GM03348 (cell line): ENCODE measurements at places on chromosomes 3 and 15.

DNA sequence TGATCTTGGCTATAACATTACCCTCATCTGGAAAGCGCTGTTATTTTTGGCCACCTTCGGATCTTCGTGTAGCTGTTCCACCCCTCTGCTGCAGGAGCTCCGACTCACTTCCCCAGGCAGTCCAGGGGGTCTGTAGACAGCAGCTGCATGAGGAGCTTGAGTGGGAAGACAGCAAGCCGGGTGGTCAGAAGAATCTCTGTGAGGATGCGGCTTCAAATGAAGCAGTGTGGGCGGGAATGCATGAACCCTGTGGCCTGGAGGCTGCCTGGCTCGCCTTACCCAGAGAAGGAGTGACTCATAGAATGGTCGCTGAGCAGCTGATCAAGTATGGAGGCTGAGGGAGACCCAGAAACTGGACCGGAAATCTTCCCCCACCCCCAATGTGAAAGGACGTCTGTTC is 45.2 kb upstream of the NR2F2 start:
- peak; percentile 78 for DNase-seq

DNA sequence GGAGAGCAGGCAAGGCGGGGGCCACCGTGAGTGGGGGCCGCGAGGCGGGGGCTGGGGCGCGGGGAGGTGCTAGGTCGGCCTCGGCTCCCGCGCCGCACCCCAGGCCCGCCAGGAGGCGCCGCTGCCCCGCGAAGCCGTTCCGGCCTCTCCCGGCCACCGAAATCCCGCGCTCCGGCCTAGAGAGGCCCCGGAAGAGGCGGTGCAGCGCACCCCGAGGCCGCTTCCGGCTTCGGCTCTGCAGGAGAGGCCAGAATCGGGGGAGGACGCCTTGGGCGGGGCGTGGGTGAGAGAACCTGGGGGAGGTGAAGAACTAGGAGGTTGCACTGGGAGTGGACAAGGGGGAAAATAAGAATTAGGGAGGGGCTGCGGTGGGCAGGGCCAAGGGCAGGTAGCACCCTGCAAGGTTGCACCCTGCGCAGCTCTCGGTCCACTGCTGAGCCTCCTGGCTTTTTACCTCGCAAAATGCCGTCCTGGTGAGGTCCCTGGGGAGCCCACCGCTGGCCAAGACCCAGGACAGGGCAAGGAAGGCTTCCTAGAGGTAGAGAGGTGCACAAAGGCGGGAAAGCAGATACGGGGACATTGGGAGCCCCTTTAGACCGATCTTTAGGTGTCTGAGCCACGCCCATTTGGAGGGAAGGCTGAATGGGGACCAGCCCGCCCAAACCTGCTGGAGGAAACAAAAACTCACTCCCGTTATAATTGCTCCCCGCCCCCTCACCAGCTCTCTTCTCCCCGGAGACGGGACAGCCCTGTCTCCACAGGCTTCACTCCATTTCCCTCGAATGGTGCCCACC is 8.4 kb upstream of the GNAI2 start:
- peak; percentile 96 for DNase-seq

DNA sequence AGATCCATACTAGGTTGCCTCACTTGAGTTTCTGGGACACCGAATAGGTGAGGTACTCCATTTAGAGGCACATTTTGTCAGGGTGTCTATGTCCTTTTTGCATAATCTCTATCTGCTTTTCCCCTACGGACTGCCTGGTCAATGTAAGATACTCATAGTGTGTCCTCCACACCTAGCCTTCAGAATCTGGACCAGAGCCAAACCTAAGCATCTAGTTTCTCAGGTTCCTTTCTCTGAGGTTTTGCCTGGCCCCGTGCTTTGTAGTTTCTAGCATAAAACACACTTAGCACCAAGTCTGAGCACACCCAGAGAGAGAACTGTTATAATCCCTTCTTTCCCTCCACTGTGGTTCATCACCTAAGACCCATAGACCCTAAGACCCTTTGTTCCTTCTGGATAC is 105.9 kb upstream of the MLF1 start:
- no peak for DNase-seq

GRCh38 chr3:55285156-55285555 is 201.9 kb downstream of the WNT5A start:
- DNase-seq, result peak; percentile 53

- DNase-seq, result peak; percentile 63
Observed at GRCh38 chr3:30934208-30934550, 39.7 kb upstream of the GADL1 start.

DNA sequence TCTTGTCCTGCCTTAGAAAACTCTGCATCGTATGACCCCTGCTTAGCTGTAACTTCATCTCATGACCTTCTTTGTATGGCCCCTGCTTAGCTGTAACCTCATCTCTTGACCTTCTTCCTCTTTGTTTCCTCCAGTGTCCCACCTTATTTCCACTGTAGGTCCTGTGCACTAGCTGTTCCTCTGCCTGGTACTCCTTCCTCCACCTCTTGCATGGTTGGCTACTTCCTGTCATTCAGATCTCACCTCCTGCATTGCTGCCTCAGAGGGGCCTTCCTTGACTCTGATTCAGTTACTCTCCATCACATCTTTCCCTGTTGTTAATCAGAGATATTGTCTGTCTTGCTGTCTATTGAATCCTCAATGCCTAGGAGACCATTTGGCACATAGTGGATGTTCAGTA is 63.2 kb downstream of the PDE8A start:
- DNase-seq, result no peak

DNA sequence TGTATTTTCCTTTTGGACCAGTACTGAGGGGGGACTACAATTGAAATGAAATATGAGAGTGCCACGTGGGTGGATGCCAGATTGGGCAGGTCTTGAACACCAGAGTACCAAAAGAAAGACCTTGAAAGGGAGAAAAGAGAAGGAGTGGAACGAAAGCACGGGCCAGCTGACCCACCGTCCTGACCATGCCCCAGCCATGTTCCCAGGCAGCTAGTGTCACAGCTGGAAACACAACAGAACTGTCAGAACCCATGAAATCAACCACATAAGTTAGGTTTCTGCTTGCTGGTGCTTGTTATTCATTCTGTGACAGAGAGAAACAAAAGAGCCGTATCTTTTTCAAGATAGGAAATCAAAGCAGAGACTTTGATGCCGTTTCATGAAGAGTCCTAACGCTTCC is 268.8 kb downstream of the MEX3B start:
- DNase-seq, result no peak

DNA sequence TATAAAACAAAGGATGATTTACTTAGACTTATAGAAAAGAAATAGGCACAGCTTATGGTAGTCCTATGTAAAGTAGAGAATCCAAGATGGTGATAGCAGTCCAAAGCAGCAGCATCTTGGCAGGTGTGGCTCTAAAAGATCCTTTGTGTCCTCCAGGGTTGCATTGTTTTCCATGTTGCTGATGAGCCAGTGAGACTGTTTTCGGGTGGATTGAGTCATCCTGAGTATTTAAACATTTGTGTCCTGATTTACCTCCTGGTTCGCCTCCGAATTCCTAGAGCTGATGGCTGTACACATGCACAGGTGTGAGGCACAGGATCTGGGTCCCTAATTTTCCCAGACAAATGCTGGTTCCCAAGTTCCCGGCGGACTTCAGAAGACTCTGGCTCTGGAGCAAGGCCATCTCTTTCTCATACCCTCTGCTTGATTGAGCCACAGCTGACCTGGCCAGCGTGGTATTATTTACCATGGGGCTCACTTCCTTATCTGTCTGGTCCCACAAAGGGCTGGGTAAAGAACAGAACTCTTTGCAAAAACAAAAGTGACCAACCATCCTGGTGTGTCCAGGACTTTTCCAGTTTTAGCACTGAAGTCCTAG is 51.0 kb downstream of the ARNT2 start:
- no peak for DNase-seq

- no peak for DNase-seq
Observed at GRCh38 chr3:12024959-12025570, 20.9 kb downstream of the SYN2 start.

DNA sequence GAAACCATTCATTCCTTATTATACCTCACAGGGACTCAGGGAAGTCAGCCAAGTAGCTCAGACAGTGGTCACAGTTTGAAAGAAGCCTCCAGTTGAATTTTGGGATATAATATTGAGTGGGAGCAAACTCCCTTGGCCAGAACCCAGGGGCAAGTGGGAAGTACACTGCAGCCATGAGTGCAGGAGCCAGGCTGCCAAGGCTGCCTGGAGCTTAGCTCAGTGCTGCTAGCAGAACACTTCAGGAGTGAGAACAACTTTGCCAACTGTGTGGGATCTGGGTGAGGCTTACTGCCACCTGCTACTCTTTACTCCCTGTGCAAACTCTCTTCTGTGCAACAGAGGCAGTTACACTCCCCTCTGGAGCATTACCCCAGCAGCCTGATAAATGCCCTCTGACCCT is 4.6 kb downstream of the OR5K3 start:
- no peak for DNase-seq

GRCh38 chr15:35351059-35351458 is 194.9 kb downstream of the DPH6 start:
- no peak for DNase-seq

- no peak for DNase-seq
Observed at GRCh38 chr3:168044049-168044448, 51.7 kb downstream of the GOLIM4 start.

GRCh38 chr3:52017586-52017985 is 21.9 kb upstream of the RPL29 start:
- DNase-seq, result no peak

GRCh38 chr3:18778598-18778997 is 353.5 kb upstream of the SATB1 start:
- DNase-seq, result no peak

GRCh38 chr3:155015776-155016436 is 64.2 kb upstream of the MME start:
- no peak for DNase-seq

- DNase-seq, result no peak
Observed at GRCh38 chr3:53583161-53583690, 88.8 kb downstream of the CACNA1D start.

- DNase-seq, result no peak
Observed at GRCh38 chr15:33526532-33526931, 215.8 kb downstream of the RYR3 start.

- DNase-seq, result peak; percentile 68
Observed at GRCh38 chr3:12155828-12156227, 2.9 kb downstream of the TIMP4 start.

DNA sequence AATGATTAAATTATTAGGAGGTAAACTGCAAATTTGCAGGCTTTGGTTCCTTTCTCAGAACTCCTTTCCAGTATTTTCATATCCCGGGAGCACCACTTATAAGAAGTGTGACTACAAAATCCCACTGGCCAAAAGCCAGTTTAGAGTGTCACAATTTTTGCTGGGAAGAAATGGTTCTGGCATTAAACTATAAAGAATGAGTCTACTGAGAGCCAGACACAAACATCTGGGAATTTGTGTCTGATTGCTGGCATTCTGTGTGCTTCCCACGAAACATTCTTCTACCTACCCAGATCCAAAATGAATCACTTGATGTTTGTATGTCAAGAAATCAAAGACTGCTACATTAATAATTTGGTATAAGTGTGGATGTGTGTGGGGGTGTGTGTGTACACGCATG is 82.8 kb downstream of the DUT start:
- peak; percentile 67 for DNase-seq

DNA sequence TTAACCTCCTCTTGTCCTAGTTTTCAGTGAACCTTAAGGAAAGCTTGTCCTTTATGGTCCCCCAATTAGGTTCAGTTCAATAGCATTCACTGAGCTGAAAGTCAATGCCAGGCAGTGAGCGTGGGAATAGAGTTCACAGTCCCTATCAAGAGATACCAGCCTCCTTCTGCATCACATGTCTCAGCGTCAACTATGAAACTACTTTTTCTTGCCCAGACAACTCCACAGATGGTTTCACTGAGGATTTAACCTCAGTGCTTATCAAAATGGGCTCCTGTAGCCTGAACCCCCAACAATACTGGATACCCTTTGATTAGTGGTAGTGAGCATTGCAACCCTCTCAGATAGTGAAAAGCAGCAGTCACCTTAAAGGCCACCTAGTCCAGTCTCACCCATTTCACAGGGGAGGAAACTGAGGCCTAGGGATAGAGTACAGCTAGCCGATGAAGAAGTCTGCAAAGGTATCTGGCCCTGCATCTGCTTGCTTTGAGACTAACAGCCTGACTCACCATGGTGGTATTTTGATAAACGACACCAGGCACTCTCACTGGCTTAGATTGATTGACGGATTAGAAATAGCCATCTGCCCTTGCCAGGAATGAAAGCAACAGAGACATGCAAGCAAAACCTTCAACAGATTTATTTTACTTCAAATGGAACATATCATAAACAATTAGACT is 1.6 kb upstream of the UBA3 start:
- DNase-seq, result no peak

DNA sequence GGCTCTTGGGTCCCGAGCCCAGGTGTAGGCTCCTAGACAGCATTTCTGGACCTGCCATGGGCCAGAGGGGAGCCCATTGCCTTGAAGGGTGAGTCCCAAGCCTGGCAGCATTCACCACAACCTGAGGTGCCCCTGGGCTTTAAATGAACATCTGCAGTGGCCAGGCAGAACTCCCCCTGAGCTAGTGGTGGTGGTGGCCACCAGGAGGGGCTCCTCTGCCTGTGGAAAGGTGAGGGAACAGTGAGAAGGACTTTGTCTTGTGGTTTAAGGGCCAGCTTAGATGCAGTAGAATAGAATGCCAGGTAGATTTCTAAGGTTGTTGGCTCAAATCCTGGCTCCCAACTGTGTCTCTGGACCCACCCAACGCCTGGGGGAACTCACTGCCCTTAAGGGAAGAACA is 55.6 kb downstream of the CASR start:
- no peak for DNase-seq

DNA sequence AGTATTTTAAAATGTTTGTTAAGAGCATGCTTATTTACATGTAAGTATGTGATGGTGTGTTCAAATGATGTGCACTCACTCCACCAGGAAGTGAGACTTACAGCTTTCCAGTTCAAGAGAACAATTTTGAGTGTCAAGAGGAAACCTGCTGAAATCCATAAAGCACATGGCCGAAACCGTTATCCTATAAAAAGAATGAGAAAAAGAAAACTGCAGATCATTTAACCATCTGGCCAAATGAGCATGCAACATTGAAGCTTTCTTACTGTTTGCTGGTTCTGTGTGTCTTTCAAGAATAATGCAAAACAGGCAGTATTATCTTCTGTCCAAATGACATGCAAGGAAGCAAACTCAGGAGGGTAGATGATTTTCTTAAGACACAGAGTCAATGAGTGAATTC is 26.3 kb downstream of the GABRR3 start:
- no peak for DNase-seq

- no peak for DNase-seq
Observed at GRCh38 chr3:142857056-142857455, 31.8 kb downstream of the PCOLCE2 start.

DNA sequence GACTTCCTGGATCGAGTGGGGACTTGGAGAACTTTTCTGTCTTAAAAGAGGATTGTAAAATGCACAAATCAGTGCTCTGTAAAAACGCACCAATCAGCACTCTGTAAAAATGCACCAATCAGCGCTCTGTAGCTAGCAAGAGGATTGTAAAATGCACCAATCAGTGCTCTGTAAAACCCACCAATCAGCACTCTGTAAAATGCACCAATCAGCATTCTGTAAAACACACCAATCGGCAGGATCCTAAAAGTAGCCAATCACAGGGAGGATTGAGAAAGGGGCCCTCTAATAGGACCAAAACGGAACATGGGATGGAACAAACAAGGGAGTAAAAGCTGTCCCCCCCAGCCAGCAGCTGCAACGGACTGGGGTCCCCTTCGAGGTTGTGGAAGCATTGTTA is 587.4 kb upstream of the ALCAM start:
- DNase-seq, result no peak
